ENCODE measurements at places on chromosomes 4 and X.
A peak's percentile ranks its signal among the peaks of the same experiment; 100 is the strongest.

- peak; percentile 45 for DNase-seq
Observed at GRCh38 chrX:129842510-129843208, 1.0 kb downstream of the ZDHHC9 start.

GRCh38 chr4:109177096-109177810 is 125.2 kb downstream of the COL25A1 start:
- no peak for DNase-seq

GRCh38 chr4:120688791-120689190 is 233.7 kb downstream of the PRDM5 start:
- DNase-seq: no peak

DNA sequence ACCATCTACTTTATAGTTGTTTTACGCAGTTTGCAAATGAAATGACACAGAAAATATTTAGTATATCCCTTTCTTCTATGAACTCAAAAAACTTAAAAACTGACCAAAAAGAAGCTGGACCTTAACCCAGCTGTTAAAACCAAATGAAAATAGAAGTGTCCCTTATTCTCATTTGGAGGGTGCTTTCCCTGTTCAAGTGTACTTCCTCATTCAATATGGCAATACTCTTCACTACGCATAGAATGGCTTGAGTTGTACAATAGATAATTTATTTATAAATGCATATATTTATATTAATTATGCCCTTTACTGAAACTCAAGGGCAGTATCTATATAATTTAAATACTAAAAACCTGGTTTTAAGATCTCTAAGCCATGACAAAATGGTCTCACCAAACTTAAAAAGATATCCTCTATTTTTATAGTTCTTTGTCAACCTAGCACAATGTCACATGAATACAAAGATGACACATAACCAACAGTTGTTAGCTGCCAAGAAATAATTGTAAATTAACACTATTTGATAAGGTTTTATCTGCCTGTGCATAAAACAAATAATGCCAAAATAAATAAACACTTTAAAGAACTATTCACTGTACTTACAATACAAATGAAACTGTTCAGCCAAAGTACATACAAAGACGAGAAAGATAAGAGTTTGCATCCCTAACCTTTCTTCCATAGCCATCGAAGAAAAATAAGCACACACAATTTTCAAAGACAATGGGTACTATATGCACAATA is 25.2 kb downstream of the YTHDC1 start:
- DNase-seq: peak; percentile 62

DNA sequence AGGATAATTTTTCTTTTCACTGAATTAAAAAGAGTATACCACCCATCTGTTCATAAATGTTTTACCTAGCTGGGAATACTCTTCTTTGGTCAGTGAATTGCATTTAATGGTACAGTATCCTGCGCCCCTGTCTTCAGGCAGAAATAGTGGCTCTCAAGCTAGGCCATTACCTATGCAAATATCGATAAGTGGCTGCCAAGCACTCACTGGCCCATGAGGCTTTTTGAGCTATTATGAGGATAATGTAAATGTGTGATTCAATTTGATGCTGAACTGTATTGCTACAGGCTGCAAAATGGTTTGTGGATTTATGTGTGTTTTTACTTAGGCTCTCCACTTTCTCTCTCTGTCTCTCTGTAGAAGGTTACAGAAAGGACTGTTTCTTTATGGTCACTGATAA is 30.1 kb upstream of the MTMR1 start:
- no peak for DNase-seq

GRCh38 chr4:107760281-107760947 is 40.4 kb upstream of the PAPSS1 start:
- no peak for DNase-seq

DNA sequence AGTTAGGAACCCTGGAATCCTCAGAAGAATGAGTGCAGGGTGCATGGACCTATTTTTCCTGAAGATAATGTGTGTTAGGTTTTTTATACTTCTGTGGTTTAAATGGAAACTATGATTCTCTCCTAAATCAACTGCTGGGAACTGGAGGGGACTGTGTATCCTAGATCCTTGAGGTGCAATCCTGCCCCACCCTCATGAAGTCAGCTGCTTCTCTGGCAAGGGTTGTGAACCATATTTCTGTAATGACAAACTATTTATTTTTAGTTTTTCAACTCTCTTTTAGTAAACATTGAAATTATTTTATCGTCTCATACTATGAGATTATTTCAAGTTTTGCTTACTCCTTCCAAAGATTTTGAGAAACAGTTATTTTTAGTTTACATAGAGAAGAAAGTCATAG is 25.8 kb upstream of the VEGFC start:
- DNase-seq: no peak

- DNase-seq: no peak
Observed at GRCh38 chr4:42078184-42078801, 74.2 kb downstream of the BEND4 start.

DNA sequence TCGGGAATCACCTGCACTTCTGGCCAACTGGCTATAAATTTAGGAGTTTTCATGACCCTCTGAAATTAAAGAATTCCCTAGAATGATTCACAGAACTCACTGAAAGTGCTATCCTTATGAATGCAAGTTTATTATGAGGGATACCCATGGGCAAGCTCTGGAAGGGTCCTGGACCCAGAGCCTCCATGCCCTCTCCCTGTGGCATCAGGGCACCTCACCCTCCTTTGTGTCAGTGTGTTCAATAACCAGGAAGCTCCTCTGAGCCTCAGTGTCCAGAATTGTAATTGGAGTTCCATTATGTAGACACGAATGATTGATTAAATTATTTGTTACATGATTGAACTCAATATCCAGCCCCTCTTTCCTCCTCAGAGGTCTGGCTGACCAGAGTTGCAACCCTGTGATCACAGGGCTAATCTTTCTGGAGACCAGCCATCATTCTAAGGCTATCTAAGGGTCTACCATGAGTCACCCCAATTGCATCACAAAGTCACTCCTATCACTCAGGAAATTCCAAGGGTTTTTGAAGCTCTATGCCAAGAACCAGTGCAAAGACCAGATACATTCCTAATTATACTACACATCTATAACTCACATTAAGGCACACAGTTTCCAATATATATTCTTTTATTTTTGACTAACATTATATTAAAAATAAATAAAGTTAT is 8.9 kb downstream of the ANXA3 start:
- no peak for DNase-seq

DNA sequence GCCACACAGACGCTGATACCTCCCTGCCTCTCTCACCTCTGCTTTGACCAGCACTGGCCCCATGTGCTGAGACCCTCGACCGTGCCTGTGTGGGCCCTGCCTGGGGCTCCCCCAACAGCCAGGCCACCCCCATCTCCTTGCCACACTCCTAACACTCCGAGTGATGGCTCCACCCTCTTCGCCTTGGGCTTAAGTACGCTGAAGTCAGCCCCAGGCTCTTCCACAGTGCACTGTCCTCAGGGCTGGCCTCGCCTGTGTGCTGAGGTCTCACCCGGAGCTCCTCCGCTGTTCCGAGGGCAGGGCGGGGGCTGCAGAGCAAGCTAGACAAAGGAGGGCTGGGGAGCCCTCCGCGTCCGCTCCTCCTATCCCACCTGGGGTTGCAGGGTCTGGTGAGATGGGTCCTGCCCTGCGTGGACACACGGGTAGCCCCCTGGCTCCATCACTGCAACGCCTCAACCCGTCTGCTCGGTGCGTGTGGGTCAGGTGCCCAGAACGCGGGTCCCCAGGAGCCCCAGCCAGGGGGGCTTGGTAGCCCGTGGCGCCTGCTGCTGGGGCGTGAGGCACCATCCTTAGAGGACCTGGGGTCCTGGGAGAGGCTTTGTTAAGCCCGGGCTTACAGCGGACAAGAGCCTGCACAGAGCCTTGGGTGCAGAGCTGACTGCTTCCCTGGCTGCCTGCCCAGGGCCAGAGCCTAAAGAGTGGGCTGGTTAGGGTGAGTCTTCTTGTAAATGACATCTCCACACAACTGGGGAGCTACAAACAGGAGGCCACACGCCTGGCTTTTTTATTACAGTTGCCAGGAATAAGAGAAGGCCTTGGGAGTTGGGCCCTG is 42.6 kb upstream of the NKX1-1 start:
- no peak for DNase-seq

DNA sequence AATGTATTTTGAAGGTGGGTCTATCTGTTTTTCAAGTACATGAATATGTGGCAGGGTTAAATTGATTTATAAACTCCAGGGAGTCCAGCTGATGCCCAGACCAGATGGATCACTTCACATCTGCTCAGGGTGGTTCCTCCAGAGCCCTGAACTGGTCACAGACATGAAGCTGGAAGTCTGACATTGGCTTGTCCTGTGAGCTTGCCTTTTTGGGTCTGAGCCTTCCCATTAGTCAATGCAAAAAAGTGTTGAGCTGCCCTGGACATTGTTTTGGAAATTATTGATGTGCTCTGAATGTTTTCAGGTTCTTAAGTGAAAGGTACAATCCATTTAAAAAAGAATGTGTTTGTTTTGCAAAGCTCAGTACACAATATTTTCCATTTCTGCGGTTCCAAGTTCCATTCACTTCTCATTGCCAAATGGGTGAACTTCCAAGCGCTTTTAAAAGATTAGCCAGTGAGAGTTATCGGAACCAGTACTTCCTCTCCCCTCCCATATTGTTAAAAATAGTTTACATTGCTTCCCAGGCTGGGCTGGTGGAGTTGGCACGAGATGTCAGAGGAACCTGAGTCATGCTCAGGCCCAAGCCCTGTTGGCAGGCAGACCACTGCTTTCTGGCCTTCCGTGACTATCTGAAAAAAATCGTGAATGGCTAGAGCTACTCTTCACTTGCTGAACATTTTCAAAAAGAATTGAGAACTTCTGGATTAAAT is 52.1 kb downstream of the PDGFRA start:
- peak; percentile 81 for DNase-seq

DNA sequence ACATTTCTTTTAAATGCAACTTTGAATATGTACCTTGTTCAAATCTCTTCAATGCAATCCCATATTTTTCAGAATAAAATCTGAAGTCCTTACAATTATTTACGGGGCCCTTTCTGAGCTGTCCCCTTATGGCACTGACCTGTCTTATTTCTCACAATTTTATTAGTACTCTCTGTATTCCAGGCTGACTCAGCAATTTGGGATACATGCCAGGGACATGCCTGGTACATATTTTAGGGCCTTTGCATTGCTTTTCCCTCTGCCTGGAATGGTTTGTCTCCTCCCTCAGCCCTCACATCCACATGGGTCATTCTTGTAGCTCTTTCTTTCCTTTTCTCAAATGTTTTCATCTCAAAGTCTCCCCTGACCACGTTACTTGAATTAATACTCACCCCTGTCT is 172.2 kb upstream of the TECRL start:
- no peak for DNase-seq

DNA sequence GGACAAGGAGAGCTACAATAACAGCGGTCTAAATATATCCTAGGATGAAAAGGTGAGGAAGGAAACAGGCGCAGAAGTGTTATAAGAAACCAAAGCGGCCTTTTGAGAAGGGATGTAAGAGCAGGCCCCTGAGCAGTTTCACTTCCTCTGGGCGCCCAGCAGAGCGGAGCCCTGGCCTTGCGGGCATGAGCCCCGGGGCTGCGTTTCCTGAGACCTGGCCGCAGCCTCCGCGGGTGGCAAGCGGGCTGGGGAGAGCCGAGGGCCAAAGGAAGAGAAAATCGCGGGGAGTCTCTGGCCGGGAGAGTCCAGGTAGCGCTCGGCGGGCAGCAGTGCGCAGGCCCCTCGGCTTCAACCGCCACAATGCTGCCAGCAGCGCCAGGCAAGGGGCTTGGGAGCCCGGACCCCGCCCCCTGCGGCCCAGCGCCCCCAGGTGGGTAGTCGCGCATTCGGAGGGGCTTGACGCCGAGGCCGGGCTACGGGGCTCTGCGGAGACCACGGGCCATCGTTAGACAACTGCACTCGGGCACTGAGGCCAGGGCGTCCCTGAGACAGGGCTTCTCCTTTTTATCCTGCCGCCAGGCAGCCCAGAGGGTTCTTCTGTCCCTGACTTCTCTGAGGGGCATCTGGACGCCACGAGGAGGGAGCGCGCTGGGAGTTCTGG is at the start of gene BANK1:
BANK1 (plus strand) TSS at position 210 of the 661 bp plus-strand sequence; CDS start at position 361, 151 bp downstream.
- peak; percentile 77 for DNase-seq

- DNase-seq: no peak
Observed at GRCh38 chr4:7646384-7647061, 211.8 kb upstream of the PSAPL1 start.

DNA sequence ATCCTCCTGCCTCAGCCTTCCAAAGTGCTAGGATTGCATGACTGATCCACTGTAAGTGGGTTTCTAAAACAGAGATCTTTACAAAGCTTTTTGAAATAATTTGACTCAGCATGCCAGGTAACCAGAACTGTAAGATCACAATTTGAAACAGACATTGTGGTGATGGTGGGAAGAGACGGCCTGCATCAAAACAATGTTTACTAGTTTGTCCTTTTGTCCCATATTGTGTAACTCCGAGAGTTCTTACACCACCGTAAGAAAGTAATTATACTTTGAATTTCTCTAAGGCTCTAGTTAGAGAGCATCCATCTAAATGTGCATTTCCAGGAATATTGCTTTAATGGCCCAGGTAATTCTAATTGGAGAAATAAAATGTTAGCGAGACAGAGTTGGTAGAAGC is 594 bp upstream of the ARHGAP24 start:
- DNase-seq: no peak

DNA sequence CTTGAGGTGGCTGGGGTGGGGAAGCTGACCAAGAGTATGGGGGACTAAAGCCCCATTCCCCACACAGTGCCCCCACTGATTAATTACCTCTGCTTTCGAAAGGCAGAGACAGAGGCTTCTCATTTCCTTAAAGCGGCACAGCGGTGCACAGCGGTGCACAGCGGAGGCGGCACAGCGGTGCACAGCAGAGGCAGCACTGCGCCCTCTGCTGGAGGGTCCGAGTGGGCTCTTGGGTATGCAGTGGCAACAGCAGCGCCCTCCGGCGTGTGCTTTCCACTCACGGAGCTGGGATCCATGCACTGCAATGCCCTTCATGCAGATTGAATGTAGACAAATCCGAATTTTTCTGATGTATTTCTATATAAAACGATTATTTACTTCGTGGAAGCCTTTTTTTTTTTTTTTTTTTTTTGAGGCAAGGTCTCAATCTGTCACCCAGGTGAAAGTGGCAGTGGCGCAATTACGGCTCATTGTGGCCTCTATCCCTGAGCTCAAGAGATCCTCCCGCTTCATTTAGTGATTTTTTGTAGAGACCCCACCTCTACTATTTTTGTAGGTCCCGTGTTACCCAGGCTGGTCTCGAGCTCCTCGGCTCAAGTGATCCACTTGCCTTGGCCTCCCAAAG is 19.7 kb upstream of the PRPS2 start:
- DNase-seq: peak; percentile 80

DNA sequence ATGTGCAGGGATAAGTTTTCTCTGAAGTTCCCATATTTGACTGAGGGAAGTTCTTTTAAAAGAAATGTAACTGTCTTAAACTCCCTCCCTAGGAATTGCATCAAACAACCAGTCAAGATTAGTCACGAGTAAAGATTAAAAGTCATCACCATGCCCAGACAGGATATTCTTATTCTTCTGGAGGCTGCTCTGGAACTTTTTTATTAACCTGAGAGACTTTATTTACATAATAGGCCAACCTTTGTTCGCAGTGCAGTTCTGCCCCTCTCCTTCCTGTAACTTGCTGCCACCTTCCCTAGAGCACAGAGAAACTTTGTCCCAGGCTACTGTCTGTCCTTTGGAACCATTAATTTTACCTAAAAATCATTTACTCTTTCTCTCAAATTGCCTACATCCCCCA is 9.8 kb upstream of the HERC3 start:
- no peak for DNase-seq
